ENCODE measurements at places on chromosomes 3 and 15.

- DNase-seq, result no peak
Observed at GRCh38 chr15:40090774-40091455, 17.8 kb downstream of the BMF start.

DNA sequence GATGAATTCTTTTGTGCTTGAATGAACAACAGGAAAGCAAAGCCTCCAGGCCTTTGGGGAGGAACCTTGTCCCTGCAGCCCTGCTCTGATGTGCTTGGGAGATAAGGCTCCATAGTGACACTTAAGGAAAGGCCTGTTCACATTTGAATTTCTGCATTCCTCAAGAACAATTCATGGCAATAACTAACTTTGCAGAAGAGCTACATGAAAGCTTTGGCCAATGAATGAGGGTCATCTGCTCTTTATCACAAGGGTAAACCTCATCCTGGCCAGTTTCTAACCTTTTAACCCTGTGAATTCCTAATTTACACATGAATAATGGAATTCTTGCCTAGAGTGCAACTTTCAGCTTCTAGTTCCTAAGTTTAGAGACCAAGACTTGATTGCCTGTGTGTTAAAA lies 5.6 kb downstream of the PRTG start:
- no peak for DNase-seq

GRCh38 chr15:92625251-92625980 lies 30.2 kb downstream of the FAM174B start:
- DNase-seq, result no peak

DNA sequence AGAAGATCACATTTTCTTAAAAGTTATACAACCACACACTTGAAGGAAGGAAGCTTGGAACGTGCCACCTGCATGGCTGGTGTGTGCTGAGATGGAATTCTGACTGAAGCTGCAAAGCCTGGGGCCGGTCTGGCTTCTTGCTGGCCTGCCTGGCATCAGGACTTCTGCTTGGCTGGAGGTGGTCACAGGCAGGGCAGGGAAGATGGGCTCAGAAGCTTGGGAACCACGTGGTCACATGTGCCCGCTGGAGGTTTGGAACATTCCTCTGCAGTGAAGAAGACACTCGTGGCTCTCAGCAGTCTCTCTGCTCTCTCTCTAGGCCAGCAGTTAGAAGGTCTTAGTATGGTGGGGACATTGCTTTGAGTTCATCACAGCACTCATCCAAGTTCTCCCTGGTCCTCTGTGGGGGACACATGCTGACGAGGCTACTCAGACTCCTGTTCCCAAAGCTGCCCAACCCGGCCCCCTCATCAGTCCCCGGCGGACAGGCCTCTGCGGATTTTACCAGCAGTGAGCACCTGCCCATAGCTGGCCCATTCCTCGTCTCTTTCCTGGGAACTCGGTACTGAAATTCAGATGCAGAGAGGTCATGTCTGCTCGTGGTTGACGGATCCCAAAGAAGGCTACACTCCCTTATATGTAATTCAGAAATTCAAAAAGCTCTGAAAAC lies 229.0 kb downstream of the ADAMTS17 start:
- no peak for DNase-seq

- DNase-seq, result peak; percentile 40
Observed at GRCh38 chr3:63911509-63911872, 692 bp downstream of the SCAANT1 start.

- DNase-seq, result no peak
Observed at GRCh38 chr15:29134239-29134638, 135.4 kb downstream of the NSMCE3 start.

Measured in CD4-positive, alpha-beta T cell treated with Interleukin-2 at 100 ng/mL for 4 hours (primary cell).